LNCaP clone FGC (cell line): ENCODE measurements at places on chromosomes 2 and 18.

- DNase-seq, result no peak
Measured at GRCh38 chr2:150247481-150247880, 240.0 kb downstream of the RND3 start.

GRCh38 chr2:173290046-173290445, 64.6 kb upstream of the CDCA7 start:
- DNase-seq, result no peak

DNA sequence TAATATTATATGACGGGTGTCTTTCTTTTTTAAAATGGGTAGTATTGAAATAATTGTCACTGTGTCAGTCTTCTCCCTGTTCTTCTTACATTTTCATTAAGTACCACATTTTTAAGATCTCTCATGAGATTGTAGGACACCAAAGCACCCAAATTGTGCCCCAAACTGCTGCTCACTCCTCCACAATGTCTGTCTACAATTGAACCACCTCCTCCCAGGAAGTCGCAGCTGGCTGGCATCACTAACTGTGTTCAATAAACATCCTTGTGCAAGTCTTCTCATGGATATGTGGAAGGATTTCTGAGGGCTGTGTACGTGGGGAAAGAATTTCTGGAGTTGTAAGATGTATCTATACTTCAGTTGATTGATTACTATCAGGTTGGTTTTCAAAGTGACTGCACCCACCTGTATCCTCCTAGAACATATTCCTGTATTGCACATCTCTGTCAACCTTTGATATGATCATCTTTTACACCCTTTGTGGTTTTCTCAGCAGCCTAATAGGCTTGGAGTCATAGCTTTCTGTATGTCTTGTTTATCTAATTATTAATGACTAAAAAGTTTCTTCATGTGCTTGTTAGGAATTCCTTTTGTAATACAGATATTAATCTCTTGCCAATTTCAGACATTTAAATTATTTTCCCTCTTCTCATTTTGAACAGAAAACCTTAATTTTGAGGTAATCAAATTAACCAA, 774.9 kb downstream of the RNF144A start:
- DNase-seq, result no peak

- peak; percentile 17 for DNase-seq
Measured at GRCh38 chr2:3927031-3927430, 223.7 kb downstream of the DCDC2C start.

DNA sequence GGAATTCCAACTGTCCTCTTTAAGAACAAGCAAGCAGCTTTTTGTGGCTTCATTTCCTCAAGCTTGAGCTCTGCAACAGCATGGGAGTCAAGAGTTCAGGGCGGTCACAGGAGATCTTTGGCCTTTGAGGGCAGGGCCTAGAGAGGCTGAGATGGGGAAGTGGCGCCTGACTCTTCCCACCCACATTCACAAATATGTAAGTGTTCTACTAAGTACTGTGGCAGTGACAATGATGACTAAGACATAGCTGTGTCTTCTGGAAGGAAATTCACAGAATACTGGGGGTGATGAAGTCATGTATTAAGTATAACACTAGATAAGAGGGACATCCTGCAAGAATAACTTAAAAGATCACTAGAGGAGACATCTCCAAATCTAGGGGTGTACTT, 15.0 kb downstream of the RND3 start:
- no peak for DNase-seq

GRCh38 chr18:2448565-2449151, 122.6 kb downstream of the METTL4 start:
- no peak for DNase-seq

DNA sequence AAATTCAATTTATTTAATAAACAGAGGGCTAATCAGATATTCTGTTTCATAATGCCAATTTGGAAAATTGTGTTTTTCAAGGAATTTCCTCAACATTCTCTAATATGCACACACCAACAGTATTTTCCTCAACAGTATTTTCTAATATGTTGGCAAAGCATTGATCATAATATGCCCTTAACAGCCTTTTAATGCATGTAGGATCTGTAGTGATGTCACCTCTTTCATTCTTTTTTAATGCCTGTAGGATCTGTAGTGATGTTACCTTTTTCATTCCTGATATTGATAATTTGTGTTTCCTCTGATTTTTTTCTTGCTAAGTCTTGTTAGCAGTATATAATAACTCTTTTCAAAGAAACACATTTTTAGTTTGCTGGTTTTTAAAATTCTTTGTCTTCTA, 15.9 kb downstream of the VWA3B start:
- no peak for DNase-seq

GRCh38 chr2:22521620-22522019, 863.4 kb upstream of the KLHL29 start:
- DNase-seq, result no peak

GRCh38 chr2:101972621-101973434, 18.9 kb upstream of the IL1R2 start:
- no peak for DNase-seq

DNA sequence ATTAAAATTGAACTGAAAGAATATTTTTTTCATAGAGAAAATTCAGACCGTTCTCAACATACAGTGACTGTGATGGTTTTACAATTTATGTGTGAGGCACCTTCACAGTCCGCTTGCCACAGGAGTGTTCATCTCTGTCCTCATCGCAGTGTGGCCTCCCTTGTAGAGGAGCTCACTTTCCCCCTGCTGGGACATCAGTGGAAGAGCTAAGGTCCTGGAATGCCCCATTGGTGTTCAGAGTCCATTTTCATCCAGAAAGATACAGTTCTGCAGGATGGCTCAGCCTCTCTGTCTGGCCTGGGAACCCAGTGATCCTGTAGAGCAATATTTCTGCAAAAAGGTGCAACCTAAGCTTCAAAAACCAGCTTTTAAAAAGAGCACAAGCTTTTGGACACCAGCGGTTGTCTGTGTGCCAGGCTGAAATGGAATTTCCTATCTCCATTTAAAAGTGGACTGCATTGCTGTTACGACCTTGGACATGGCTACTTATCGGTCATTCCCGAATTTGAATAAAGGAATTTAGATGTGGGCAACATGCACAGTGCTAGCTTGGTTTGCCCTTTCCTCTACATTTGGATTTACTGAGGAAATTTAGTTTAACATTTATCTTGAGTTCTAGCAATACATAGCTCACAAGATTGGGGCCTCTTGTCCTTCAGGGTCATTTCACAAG, 26.7 kb upstream of the FAM237A start:
- DNase-seq, result no peak

DNA sequence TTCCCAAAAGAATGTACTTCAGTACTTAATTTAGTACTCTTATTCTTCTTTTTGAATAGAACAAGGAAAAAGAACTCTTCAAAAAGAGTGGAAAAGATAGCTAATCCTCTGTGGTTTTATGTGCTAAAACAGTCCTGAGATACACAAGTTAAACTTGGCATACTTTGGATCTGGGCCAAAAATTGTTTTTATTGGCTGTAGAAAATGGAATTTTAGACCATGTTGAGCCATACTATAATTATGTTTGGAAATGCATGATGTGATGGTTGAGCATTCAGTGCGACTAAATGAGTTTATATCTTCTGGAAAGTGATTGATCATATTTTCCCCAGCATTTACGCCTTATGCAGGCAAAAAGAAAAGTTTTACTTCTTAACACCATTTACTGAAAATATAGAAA, 18.0 kb upstream of the PDE1A start:
- no peak for DNase-seq

DNA sequence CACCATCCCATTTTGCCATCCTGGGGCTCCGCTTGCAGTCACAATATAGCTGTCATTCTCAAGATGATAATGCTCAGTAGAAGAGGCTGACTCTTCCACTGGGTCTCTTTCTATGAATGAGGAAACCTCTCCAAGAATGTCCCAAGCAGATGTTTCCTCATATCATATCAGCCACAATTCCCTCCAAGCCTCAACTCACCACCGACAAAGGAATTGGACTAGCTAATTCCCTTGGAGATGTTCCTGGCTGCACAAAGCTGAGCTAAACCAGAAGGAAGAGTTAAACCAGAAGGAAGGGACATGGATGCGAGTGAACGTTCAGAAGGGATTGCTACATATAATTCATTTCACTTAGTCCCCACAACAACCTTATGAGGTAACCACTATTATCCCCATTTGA, 65.0 kb upstream of the NPAS2 start:
- DNase-seq, result no peak

GRCh38 chr18:55473560-55473959, 114.4 kb downstream of the TCF4 start:
- no peak for DNase-seq

DNA sequence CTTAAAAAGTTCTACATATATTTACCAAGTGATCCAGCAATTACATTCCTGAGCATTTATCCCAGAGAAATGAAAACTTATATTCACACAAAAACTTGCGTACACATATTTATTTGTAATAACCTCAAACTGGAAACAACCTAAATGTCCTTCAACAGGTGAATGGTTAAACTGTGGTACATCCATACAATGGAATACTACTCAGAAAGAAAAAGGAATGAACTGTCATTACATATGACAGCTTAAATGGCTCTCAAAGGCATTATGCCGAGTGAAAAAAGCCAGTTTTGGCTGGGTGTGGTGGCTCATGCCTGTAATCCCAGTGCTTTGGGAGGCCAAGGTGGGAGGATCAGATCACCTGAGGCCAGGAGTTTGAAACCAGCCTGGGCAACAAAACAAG, 79.1 kb upstream of the DYNC1I2 start:
- no peak for DNase-seq

GRCh38 chr2:230872968-230873660, 8.4 kb downstream of the ITM2C start:
- DNase-seq, result no peak

- DNase-seq, result no peak
Measured at GRCh38 chr2:105721991-105722511, 22.7 kb upstream of the NCK2 start.

- no peak for DNase-seq
Measured at GRCh38 chr2:4507661-4508060, 804.3 kb downstream of the DCDC2C start.

GRCh38 chr2:97858442-97858841, 137.3 kb downstream of the TMEM131 start:
- DNase-seq, result no peak

DNA sequence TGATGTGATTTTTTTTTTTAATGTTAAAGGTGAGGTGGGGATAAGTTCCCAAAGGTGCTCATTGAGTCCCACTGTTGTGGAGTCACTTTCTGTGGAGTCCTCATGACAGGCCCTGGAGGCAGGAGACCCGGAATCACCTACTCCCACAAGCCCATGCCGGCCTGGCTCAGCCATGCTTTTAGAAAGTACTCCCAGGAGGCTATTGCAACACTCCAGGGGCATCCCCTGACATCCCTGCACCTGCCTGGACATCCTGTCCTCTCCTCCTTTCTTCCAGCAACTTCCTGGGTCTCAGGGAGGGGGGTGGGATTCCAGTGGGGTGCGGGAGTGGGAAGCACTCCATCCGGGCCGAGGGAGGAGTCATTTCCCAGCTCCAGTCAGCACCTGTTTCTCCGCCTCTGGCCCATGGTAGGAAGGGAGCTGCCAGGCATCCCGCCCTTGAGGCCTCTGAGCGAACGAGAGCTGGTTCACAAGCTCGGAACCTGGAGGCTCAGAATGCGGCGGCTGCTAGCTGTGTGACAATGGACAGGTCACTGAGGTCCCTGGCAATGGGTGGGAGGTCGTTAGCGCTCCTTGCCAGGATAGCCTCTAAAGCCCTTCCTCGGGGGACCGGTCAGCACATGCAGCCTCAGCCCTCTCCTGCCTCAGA, 163.9 kb upstream of the ID2 start:
- no peak for DNase-seq

DNA sequence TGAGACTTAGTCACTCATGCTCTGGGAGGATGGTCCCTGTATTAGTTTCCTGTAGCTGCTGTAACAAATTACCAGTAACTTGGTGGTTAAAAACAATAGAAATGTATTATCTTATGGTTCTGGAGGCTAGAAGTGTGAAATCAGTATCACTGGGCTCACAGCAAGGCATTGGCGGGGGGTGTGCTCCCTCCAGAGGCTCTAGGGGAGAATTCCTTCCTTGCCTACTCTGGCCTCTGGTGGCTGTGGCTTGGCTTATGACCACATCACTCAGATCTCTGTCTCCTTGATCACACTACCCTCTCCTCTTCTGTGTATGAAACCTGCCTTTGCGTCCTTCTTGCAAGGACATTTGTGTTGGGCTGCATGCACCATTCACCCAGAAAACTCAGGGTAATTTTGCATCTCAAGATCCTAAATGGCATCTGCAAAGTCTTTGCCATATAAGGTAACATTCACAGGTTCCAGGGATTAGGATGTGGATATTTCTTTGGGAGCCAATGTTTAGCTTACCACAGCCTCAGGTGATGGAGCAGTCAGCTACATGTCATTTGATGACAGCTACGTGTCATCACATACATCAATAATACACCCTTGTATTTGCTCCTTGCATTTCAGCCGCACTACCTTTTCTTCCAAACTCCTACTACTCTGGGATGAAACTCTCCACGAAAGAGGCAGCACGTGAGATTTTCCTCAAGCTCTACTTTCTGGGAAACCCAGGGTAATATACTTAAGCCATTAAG, 49.6 kb upstream of the POU3F3 start:
- DNase-seq, result no peak

GRCh38 chr2:53865264-53865663, 5.5 kb upstream of the GPR75 start:
- DNase-seq, result no peak

DNA sequence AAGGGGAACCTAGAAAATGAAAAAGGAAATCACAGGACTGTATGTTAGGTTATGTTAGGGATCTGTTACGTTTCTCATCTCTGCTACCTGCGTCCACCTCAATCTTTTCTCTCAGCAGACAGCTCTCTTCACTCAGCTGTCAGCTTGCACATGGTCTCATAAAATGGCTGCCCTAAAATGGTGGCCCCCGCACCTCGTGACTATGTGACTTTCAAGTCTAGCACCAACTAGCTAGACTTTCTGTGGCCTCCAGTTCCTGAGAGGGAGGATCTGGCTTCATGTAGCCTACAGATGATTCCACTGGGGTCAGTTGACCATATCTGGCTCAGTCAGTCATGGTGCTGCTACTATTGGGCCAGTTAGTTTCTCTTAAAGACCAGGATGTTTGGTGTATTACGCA, 147.2 kb upstream of the SLC1A4 start:
- DNase-seq, result no peak

DNA sequence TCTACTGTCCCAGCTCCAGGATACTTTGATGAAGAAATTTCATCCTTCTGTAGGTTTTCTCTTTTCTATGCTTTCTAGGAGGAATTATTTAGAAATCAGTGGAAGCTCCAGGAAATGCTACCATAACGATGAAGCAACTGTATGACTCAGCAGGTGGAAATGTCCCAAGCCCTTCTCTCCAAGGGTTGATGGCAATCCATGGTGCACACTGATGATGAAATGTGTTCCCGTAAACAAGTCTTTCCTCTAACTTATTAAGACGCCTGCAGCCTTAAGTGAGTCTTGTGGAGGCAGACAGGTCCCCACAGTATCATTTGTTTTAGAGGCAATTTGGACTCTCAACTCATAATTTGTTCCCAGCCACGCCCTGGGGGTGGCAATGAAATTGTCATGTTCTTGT, 777.6 kb upstream of the SOX11 start:
- no peak for DNase-seq

GRCh38 chr2:136211701-136212100, 93.8 kb upstream of the CXCR4 start:
- DNase-seq, result no peak

- no peak for DNase-seq
Measured at GRCh38 chr2:160256507-160256906, 56.4 kb upstream of the ITGB6 start.

- DNase-seq, result no peak
Measured at GRCh38 chr2:219672406-219672805, 45.0 kb downstream of the SLC4A3 start.

GRCh38 chr2:239594772-239595608, 194.2 kb upstream of the HDAC4 start:
- no peak for DNase-seq

GRCh38 chr18:29912351-29912750, 1130.2 kb downstream of the DSC3 start:
- DNase-seq, result no peak
